Karpas-422 (cell line): ENCODE measurements at places on chromosomes 11 and 22. TPM values are rescaled to one million over a fixed set of nuclear protein-coding genes. Genes with fewer than 3 reads are reported as not detected.

The MUC6 gene
- not detected in 2 replicates for total RNA-seq

The APBB1 gene
- not detected in 2 replicates for total RNA-seq

The HTR3B gene
- total RNA-seq: 2.2 and 2.7 TPM in 2 replicates

The TALDO1 gene
- total RNA-seq: 127 and 177 TPM in 2 replicates

The NAGA gene
- 19.3 and 26.1 TPM in 2 replicates for total RNA-seq

The P2RX6 gene
- 1.6 and 2.0 TPM in 2 replicates for total RNA-seq

The TIGD3 gene
- total RNA-seq: 0.11 and 0.83 TPM in 2 replicates

The PGA4 gene
- total RNA-seq: not detected in 2 replicates

- peaks cover 37% of the 10 kb centered on the region for H3K4me1 ChIP-seq
- peaks cover under 1% of the 10 kb centered on the region; the same call in 1 of the 2 replicates for H3K36me3 ChIP-seq
- DNase-seq: no peak
- H3K4me3 ChIP-seq: no peak overlapping the region
- H3K27ac ChIP-seq: no peak overlapping the region
Observed at GRCh38 chr22:39535357-39535725, 2.8 kb upstream of the RPS19BP1 start.

GRCh38 chr22:22785316-22786065 is 102.1 kb upstream of the IGLL5 start:
- no peak for DNase-seq
- no peaks in the 10 kb centered on the region for H3K27me3 ChIP-seq
- no peaks in the 10 kb centered on the region for H3K36me3 ChIP-seq
- no peak overlapping the region for H3K4me3 ChIP-seq
- H3K4me1 ChIP-seq: peaks cover 8% of the 10 kb centered on the region

GRCh38 chr11:87366346-87366745 is 328.6 kb downstream of the TMEM135 start:
- H3K27me3 ChIP-seq: no peaks in the 10 kb centered on the region
- no peak overlapping the region for H3K27ac ChIP-seq
- peaks cover 4% of the 10 kb centered on the region for H3K36me3 ChIP-seq
- no peak for DNase-seq
- no peak overlapping the region for H3K4me3 ChIP-seq
- H3K4me1 ChIP-seq: peaks cover 16% of the 10 kb centered on the region

DNA sequence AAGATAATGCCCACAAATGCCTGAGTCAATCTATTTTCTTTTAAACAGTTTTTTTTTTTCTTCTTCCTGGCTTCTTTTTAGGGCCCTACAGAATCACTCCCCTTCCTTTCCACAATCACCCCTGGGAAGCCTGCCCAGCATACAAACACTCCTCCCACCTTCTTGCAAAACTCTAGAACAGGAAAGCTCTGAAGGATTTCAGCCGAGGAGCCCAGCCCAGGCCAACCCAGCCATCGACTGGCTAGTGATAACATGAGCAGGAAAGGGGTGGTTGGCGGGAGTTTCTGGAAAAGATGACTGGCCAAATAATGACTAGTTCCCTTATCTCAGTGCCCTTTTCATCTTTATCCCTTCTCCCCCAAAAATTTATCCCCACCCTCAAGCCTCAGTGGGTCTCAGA is 68.2 kb downstream of the USP35 start:
- no peak for DNase-seq
- no peak overlapping the region for H3K4me3 ChIP-seq
- H3K27ac ChIP-seq: no peak overlapping the region

DNA sequence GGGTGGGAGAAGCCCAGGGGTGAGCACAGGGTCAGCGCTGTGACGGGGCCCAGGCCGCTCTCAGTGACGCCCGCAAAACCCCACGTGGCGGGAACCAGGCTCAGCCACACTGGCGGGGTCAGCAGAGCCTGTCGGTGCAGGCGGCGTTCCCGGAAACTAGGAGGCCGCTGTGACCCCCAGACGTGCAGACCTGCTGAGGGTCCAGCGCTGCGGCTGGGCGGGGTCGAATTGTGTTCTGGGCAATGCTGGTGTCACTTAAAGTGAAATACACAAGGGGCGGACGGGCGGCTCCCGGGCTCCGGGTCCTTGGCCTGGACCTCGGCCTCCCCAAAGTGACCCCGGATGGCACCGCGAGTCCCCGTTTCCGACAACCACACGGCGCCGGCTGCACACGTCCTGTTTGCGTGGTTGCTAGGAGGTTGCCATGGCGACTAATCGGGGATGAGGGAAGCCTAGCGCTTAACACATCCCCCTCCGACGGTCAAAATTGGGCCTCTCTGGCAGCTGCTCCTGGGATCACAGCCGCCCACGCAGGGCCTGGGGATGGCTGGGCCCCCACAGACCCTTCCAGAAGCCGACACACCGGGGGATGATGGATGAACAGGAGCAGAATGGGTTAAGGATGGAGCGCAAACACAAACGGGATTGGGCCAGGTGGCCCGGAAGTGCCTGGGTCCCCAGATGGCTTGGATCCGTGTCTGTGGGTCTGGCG is 81.7 kb upstream of the PRR5 start:
- no peak overlapping the region for H3K4me3 ChIP-seq
- H3K27me3 ChIP-seq: no peaks in the 10 kb centered on the region
- no peak for DNase-seq
- H3K36me3 ChIP-seq: no peaks in the 10 kb centered on the region

GRCh38 chr11:77122576-77123212 is 5.4 kb upstream of the MYO7A start:
- no peak overlapping the region for H3K27ac ChIP-seq
- no peak for DNase-seq
- H3K4me3 ChIP-seq: no peak overlapping the region

DNA sequence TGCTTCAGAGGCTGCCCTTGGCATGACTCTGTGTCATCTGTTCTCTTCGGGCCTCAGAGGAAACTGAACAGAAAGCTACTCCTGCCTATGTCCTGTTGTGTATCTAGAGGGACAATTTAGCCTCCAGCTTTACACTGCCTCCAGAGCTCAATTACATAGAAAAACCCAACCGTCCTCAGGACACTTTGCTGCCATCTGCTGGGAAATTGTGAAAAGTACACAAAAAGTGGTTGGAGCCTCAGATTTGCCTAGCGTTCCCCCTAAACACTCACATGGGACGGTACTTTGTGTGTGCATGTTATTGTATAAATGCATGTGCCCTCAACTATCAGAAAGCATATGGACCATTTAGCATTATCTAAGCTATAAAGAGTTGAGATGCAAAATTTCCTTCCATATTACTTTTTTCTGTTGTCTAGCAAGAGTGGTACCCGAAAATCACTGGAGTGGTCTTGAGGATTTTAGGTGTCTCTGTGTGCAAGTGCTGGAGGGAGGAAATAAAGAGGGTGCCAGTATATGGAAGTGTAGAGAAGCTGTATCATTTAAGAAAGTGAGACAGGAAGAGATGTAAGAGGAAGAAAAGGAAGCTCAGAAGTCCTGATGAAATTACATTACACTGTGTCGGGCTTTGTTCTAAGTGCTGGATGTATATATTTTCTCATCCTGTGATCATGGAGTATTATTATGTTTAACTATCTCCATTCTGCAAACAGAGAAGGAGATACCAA is 8.7 kb upstream of the MS4A4E start:
- peak; percentile 85 for DNase-seq
- no peaks in the 10 kb centered on the region for H3K4me1 ChIP-seq
- H3K27me3 ChIP-seq: no peaks in the 10 kb centered on the region
- H3K36me3 ChIP-seq: no peaks in the 10 kb centered on the region
- no peak overlapping the region for H3K4me3 ChIP-seq

- H3K4me1 ChIP-seq: no peaks in the 10 kb centered on the region
- no peak overlapping the region for H3K27ac ChIP-seq
- no peaks in the 10 kb centered on the region for H3K27me3 ChIP-seq
- H3K4me3 ChIP-seq: no peak overlapping the region
Observed at GRCh38 chr22:32509045-32509444, 34.4 kb downstream of the FBXO7 start.

DNA sequence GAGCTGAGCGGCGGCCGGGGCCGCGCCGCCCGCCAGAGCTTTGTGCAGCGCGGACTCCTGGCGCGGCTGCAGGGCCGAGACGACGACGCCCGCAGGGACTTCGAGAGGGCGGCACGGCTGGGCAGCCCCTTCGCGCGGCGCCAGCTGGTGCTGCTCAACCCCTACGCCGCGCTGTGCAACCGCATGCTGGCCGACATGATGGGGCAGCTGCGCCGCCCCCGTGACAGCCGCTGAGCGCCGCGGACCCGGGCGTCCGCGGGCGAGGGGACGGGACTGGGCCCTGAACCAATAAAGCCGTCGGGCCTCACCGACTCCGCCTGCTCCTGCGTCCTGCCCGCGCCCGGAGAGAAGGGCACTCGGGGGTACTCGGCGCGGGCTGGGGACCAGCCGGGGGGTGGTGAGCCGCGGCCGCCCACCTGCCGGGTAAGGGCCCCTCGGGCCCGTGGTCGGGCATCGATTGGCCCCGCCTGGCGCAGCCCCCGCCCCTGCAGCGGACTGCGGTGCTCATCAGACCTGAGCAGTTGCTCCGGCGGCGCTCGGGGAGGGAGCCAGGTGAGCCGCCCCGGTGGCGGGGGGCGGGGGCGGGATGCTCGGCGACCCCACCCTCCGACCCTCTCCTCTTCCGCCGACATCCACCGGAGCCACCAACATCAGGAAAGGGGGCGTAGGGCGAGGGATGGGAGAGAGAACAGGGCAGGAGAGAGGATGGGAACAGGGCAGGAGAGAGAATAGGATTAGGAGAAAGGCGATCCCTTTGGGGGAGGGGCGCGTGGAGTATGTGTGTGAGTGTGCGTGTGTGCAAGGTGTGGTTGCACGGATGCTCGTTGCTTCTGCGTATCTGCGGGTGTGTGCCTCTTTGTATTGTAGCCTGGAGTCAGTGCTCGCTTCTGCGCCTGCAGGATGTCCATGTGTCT is at the start of gene TMEM25:
TSS of gene TMEM25 (plus strand) at position 510 of the 914 bp plus-strand sequence. CDS start 610 bp downstream, outside the sequence.
- peaks cover 21% of the 10 kb centered on the region for H3K4me1 ChIP-seq
- peak within 1 kb of the TSS; percentile 8; the same call in 1 of the 2 replicates for H3K27ac ChIP-seq
- H3K4me3 ChIP-seq: peak within 1 kb of the TSS; percentile 73
- H3K27me3 ChIP-seq: no peaks in the 10 kb centered on the region

DNA sequence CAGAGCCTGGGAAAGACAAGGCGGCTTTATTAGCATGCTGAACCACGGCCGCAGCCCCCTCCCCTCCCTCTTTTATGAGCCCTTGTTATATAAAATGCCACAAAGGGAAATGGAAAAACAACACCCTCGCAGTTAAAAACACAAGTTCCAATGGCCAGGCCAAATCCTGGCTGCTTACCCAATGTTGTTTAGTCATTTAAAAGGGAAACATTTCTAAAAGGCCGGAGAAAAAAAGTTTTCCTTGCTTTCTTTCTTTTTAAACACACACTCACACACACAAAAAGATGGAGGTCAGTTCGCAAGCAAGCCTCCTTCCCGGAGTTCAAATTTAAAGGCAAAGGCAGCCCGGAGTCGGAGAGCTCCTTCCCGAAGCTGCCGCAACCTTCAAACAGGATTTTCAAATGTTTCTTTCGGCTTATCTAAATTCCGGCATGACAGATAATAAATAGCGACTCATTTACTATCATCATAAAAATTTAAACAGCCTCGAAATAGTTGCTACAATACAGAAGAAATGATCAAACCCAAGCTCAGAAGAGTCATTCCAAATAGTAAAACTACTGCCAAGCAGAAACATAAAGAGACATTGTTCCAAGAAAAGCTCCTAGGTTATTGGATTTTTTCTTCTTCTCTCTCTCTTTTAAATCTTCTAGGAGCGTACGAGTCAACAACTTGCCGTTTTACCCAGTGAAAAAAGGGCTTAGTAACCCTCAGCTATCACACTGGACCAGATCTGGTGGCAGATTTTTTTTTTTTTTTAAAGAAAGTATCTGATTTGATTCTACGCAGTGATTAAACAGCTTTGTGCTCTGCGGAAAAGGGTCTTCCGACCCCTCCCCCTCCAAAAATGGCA is 3.5 kb downstream of the PHF21B start:
- no peaks in the 10 kb centered on the region for H3K36me3 ChIP-seq
- H3K4me1 ChIP-seq: peaks cover 10% of the 10 kb centered on the region
- no peaks in the 10 kb centered on the region for H3K27me3 ChIP-seq
- no peak overlapping the region for H3K27ac ChIP-seq
- DNase-seq: peak; percentile 26
- H3K4me3 ChIP-seq: no peak overlapping the region
